NCI-H1694 (cell line): ENCODE measurements at places on chromosomes 12 and 14.

GRCh38 chr12:58291106-58291505 is 349.7 kb downstream of the ATP23 start:
- no peak for DNase-seq

DNA sequence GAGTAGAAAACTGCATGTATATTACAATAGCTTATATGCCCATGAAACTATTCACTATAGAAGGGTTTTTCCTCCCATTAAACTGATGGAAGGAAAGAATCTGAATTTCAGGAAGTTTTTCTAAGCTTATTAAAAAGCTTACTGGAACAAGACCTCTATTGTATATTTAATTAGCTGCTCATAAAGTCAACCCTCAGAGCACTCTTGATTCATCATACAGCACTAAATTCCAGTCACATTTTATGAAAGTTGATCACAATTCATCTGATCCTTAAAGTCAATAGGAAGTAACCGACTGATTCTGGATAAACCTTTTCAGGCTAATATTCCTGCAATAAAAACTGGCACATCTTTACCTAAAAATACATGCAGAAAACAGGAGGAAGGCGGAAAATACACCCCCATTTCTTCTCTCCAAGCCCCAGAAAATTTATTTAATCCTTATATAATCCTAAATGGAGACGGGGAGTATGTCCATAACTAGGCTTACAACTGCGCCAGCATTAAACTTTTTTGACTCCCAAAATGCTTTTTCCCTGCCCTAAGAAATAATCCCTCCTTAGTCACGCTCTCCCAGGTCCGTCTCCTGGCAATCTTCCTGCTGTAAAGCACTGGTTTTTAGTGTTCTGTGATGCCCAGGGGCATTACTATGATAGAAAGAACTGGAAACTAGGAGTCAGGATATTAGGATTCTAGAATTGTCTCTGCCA is 35.3 kb downstream of the DICER1 start:
- DNase-seq = no peak

GRCh38 chr14:23950411-23951135 is 3.0 kb upstream of the DHRS4 start:
- DNase-seq = no peak

DNA sequence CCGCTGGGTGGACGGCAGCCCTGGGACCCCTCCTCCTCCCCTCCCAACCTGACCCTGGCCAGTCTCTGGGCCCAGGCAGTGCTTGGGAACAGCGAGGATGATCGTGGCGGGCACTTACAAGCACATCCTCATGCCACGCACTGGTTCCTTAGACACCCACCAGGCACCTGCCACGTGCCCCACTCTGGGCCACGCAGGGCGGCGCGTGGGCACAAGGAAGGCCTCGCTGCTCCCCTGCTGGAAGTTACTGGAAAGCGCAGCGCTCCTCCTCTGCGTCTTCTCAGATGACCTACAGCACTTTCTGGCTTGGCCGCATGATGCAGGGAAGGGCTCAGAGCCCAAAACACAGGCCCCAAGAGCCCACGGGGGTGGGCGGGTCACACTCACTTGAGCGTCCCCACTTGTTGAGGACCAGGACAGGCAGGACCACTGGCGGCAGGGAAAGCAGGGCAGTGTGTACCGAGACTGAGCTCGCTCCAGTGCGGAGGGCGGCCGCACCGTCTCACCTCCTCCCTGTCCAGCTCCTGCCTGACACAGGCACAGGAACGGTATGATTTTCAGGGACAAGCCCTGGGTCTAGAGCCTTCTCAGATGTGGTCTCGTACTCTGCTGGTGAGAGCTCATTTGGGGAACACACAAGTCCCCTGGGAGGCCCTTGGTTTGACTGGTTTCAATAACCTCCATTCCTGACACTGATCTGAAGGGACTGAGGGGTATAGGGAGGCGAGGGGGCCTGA is 128.3 kb upstream of the EVL start:
- no peak for DNase-seq

DNA sequence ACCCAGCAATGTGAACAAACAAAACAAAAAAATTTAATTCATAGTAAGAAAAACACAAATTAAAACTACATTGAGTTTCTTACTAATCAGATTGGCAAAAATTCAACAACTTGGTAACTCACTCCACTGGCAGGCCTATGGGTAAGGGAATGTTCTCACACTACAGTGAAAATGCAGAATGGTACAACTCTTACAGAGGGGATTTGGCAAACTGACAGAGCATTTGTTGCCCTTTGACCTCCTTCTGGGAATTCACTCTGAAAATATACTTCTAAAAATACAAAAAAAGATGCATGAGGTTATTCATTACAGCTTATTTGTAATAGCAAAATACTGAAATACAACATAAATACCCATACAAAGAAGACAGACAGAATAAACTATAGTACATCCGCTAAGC is 32.8 kb downstream of the ABCD2 start:
- no peak for DNase-seq

DNA sequence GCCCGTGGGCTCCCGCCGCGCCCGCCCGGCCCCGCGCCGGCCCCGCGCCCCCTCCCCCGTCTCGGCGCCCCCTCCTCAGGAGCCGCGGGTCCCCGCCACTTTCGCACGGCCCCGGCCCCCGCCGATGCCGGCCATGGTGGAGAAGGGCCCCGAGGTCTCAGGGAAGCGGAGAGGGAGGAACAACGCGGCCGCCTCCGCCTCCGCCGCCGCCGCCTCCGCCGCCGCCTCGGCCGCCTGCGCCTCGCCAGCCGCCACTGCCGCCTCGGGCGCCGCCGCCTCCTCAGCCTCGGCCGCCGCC is 263 bp downstream of the RCOR1 start:
- no peak for DNase-seq

DNA sequence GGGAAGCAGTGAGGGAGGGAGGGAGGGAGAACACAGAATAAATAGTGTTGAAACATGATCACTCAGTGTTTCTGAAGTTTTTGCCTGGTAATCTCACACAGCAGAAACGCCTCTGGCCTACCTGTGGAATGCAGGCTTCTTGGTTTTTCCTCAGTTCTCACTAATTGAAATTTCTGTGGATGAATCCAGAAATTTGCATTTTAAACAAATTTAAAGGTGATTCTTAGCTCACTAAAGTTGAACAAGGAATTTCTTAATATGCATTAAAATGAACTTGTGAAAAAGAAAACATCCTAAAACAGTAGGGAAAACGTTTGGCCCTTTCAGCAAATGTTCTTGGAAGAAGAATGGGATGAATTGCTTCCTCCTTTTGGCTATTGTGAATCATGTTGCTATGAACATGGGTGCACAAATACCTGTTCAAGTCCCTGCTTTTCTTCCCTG is 1.4 kb downstream of the RNASE9 start:
- DNase-seq = no peak

- no peak for DNase-seq
These were observed 32.0 kb downstream of the SSPN start for GRCh38 chr12:26227361-26227745.

GRCh38 chr12:1937481-1938224 is 19.2 kb upstream of the CACNA2D4 start:
- DNase-seq = no peak

DNA sequence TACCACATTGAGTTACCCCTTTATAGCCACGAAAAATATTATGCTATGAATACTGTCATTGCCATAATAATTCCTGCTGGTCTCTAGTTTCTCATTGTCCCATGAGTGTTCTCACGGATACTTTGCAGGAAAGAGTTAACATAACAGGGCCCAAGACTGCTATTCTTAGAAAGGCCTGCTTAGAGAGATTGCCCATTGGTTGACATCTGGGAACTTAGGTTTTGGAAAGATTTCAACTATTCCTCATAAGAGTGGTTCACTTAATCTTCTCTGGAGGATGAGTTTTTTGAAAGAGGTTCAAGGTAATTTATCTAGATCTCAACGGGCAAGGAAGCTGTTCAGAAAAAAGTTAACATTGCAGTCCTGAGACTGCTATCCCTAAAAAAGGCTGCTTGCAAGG is 18.4 kb upstream of the PRPF39 start:
- no peak for DNase-seq

DNA sequence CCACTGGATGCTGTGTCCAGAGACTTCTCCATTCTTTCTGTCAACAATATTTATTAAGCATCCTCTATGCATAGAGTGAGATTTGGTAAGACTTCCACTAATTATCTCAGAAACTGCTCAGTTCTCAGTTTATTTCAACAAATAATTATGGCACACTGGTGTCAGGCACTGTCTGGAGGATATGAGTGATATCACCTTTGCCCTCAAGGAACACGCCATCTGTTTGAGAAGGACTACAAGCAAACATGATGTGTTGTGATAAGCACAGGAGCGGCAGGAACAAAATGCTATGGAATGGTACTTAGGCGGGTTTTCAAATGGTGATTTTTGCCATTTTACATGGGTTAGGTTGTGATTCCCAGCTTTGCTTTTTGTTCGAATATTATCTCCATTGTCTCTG is 229.2 kb downstream of the DPF3 start:
- DNase-seq = no peak

- no peak for DNase-seq
These were observed 51.5 kb downstream of the ST8SIA1 start for GRCh38 chr12:22283006-22283506.

- no peak for DNase-seq
These were observed 8.3 kb upstream of the PPFIBP1 start for GRCh38 chr12:27515671-27516070.

- no peak for DNase-seq
These were observed 168.4 kb upstream of the LRIG3 start for GRCh38 chr12:59088673-59089072.

GRCh38 chr14:73254247-73255004 is 17.1 kb downstream of the PAPLN start:
- DNase-seq = no peak

- DNase-seq = no peak
These were observed 24.4 kb upstream of the PTPRB start for GRCh38 chr12:70661466-70662161.

GRCh38 chr12:89947437-89948270 is 239.0 kb upstream of the ATP2B1 start:
- no peak for DNase-seq

DNA sequence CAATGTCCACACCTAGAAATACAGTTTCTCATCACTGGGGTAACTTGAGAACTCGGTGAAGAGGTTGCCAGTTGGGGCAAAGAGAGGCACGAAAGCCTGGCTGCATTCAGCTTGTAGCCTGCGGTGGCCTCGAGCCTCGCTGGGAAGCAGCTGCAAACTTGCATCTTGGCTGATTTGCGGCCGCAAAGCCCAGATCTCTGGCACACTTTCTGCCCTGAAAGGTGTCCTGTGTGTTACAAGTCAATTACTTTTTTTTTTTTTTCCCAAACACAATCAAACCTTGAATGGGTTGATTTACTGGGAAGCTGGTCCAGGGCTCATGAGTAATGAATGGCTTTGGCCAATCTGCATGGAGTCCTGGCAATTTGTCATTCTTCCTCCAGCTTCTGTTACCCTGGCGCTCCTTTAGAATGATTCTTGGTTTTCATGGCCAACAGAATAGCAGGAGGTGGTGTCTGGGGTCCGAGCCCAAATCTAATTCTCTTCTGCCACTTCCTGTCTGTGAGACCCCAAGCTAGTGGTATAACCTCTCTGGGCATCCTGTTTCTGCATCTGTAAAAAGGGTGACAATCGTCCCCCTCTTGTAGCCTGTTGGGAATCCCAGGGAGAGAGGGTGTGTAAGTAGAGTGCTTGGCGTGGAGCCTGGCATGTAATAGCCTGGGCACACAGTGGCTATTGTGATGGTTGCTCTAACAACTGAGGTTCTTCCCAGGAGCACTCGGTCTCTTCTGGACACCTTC is 6.7 kb downstream of the BCL7A start:
- DNase-seq = no peak

DNA sequence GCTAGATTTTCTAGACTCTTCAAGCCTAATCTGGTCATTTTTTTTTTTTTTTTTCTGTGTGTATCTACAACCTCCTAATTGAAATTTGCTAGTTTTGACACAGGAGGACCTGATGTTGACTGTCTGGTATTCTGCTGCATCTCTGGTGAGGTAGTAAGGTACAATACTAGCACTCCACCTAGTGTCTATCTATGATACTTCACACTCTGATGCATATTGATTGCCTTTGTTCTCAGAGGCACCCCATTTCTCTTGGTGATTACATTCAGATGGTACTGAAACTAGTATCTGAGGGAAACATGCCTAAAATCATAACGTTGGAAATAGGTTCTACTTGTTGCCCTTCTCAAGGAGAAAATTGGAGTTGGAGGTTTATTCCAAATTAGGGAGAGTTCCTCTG is 930.5 kb upstream of the NOVA1 start:
- peak; percentile 69 for DNase-seq

DNA sequence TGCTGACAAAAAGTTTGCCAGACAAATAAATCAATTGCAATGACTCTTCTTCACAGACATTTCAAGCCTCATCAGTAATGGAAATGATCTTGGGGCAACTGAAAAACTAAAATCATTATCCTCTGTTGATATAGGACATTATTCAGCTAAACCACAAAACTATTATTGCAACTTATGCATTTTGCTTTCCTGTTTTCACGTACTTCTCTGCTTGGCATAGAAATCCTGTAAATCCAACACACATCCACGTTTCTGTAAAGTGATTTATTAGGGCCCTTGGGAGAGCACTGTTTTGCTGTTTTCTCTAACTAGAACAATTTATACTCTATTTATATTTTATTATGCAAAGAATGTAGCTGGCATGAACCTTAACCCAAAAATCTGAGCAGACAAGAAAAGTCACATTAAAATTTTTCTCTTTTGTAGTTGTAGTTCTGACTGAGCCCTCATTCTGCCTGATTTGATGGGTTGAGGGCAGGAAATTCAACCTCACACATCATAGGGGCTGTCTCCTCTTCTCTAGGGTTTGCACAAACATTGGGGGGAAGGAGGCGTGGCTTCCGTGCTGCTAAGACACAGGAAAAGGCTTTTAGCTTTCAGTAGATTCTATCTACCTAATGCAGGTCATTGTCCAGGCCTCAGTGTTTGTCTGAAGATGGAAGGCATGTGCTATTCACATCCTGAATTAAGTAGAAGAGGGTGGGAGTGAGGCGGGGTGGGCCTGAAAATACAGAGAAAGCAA is 11.5 kb upstream of the NUP107 start:
- no peak for DNase-seq

GRCh38 chr14:64281805-64282204 is 12.4 kb downstream of the ESR2 start:
- no peak for DNase-seq

GRCh38 chr12:75933101-75933500 is 98.5 kb downstream of the PHLDA1 start:
- DNase-seq = no peak

- DNase-seq = no peak
These were observed 593 bp downstream of the CFL2 start for GRCh38 chr14:34713681-34714319.

GRCh38 chr14:75825147-75825592 is 156.6 kb downstream of the TGFB3 start:
- DNase-seq = no peak

- no peak for DNase-seq
These were observed 266.2 kb downstream of the TMTC2 start for GRCh38 chr12:82952946-82953345.

- DNase-seq = no peak
These were observed 26.1 kb upstream of the STAC3 start for GRCh38 chr12:57276935-57277563.

GRCh38 chr12:47736877-47737676 is 11.8 kb upstream of the ENDOU start:
- no peak for DNase-seq
